8988T (cell line): ENCODE measurements at places on chromosomes 13 and 19.

DNA sequence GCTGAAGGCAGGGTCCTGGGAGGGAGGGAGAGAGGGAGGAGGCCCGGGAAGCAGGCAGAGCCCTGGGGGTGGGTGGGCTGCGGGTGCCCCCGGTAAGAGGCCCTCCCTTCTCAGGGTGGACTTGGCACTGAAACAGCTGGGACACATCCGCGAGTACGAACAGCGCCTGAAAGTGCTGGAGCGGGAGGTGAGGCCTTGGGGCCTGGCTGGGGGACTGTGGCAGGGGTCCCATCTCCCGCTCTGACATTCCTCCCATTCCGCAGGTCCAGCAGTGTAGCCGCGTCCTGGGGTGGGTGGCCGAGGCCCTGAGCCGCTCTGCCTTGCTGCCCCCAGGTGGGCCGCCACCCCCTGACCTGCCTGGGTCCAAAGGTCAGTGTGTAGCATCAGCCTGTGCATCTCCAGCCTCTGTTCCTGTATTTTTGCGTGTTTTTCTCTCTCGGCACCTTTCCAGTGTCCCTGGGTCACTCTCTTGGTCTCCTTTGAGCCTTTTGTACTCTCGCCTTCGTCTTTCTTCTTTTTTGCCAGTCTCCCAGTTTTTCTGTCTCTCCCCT lies 53.4 kb downstream of the TRPM4 start:
- DNase-seq = no peak

GRCh38 chr13:48403151-48403631 lies 9.7 kb downstream of the LPAR6 start:
- DNase-seq = no peak

GRCh38 chr19:7268705-7269098 lies 25.5 kb downstream of the INSR start:
- DNase-seq = no peak

GRCh38 chr13:33169273-33169980 lies 116.1 kb downstream of the STARD13 start:
- no peak for DNase-seq

- no peak for DNase-seq
Measured at GRCh38 chr13:52127378-52127777, 1.5 kb downstream of the NEK5 start.

- DNase-seq = no peak
Measured at GRCh38 chr19:4042731-4043082, 24.0 kb downstream of the ZBTB7A start.

DNA sequence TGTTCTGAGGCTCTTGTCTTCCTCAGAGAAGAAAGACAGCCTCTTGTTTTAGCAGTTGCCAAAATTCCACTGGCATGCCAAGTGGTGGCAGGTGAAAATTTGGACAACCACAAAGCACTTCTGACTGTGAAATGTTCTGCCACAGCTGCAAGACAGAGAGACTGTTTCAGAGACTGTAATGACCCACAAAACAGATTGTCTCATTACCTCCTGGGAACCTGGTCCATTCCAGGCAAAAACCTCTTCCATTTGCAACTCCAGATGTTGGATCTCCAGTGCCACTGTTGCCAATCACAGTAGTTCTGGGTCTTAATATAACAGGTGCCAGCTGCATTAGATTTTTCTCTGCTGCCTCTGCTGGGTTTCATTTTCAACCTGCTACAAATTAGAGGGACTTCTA lies 911.5 kb downstream of the UQCRFS1 start:
- DNase-seq = no peak

GRCh38 chr19:1516395-1516753 lies 3.6 kb upstream of the ADAMTSL5 start:
- DNase-seq = no peak

DNA sequence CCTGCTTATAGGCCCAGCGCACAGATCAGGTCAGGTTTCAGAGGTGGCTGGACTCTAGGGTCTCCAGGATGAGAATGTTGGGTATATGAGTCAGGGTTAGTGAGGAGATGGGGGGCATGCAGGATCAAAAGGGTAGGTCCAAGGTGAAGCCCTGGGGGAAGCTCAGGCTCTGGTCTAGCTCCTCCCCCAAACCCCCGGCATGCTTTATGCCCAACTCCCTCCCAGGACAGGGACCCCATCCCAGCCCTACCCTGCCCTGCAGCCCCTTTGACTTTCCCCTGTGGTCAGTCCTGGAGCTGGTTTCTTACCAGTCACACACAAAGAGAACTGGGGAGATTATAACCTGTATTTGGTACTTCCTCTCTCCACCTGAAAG lies 9.8 kb upstream of the CEACAM18 start:
- no peak for DNase-seq

DNA sequence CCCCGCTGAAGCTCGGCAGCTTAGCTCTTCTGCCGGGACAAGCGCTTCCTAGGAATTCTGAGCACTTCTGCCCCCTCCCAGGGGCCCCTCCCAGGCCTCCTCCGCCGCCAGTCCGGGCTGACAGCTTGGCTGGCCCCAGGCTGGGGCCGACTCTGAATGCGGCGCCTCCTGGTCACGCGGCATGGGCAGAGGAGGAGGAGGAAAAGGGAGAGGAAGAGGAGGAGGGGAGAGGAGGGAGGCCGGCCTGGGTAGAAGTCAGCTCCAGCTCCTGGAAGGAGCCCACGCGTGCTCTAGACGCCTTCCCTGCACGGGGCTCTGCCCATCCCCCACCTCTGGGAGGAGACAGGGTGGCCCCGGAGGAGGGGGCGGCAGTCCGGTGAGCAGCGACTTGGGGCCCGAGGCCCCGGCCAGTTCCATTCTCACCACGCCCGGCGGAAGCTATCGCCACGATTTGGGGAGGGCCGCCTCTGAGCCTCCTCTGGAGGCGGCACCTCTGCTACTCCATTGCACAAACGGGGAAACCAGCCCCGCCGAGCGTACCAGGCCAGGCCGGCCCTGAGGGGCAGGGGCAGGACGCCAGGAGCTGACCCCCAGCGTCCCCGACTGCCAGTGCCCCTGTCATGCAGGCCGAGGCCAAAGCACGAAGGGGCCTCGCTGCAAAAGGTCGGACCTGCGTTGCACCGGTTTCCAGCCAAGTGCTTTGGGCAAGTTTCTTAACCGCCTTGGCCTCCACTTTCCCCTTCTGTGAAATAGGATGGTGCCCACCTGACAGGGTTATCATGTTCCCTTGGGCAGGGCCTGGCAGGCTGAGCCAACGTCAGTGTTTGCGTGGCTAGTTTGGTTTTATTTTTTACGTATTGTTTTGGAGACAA lies 31.6 kb downstream of the CCNE1 start:
- no peak for DNase-seq

DNA sequence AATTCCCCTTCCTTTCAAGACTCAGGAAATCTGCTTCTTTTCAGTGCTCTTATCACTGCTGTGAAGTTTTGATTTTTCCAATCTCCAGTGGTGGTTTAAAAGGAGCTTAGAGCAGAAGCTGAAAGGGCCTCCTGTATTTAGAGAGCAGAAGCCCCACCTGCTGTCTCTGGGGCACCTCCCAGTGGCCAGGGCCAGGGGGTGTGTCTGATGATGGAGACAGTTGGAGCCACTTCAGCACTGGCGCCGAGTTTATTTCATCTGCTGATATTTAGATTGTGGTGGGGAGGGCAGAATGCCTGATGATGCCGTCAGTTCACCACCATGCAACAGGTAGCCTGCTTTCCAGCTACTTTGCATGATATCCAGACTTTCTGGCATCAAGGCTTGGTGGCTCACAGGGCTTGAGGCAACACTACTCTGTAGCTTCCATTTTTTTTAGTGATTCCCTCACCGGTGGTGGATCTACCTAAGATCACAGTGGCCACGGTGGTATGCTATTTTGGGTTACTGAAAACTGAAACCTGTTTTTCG lies 371.9 kb downstream of the KCNRG start:
- DNase-seq = no peak

DNA sequence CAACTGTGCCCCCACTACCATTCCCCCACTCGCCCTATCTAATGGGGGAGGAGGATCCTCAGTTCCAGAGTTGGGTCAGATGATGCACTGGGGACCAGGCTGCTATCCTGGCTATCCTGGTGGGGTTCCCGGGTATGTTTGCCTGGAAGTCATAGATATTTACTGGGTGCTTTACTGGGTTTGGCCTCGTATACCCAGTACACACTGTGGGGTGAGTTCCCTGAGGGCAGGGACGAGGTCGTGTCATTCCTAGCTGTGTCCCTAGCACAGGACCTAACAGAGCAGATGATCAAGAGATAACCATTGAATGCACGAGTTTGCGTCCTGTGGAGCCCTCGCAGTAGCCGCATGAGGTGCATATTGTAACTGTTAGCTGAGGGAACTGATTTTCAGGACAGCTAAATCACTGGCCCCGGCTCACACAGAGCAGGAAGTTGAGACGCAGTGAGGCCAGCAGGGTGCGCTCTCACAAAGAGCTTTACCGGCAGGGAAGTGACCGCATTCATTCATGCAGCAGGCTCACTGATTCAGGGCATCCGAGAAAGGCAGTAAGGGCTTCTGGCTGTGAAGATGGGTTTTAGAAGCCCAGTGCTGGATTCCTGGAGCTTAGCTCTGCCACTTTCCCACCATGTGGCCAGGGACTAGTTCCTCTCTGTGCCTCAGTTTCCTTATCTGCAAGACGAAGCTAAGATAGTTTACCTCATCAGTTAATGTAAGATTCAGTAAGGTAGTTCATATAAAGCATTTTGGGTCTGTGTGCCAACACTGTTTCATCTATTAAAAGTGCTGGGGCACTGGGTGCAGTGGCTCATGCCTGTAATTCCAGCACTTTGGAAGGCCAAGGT lies 6.0 kb downstream of the RUVBL2 start:
- DNase-seq = no peak

GRCh38 chr19:57978586-57979289 lies 4.4 kb upstream of the C19orf18 start:
- no peak for DNase-seq

DNA sequence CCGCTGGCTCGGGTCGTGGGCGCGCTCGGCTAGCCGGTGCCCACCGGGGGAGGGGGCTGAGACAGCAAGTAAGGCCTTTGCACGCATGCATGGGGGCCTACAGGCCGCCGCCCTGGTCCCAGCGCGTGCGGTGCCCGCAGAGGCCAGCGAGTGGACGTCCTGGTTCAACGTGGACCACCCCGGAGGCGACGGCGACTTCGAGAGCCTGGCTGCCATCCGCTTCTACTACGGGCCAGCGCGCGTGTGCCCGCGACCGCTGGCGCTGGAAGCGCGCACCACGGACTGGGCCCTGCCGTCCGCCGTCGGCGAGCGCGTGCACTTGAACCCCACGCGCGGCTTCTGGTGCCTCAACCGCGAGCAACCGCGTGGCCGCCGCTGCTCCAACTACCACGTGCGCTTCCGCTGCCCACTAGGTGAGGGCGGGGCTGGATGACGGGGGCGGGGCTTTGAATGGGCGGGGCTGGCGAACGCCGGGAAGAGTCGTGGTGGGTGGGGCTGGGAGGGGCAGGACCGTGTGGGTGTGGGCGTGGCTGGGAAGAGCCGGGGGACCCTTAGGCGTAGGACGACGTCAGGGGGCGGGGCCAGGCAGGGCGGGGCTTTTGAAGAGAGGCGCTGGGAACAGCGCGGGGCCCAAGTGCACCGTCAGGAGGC lies 2.1 kb downstream of the CILP2 start:
- DNase-seq = no peak

DNA sequence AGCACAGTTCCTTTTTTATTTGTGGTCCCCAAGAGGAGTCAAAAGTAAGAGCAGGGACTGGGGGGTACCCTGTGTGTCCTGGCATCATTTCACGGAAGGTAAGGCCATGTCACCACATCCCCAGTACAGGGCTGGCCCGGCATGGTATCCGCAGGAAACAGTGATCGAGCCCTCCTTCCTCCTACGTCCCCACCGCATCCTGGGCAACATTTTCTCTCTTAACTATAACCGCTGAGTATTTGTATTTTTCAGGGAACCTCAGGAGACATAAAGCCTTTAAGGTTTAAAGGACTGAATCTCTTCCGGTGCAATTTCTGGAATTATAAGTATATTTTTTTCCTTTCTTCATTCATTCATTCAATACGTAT lies 13.6 kb upstream of the LATS2 start:
- DNase-seq = no peak

DNA sequence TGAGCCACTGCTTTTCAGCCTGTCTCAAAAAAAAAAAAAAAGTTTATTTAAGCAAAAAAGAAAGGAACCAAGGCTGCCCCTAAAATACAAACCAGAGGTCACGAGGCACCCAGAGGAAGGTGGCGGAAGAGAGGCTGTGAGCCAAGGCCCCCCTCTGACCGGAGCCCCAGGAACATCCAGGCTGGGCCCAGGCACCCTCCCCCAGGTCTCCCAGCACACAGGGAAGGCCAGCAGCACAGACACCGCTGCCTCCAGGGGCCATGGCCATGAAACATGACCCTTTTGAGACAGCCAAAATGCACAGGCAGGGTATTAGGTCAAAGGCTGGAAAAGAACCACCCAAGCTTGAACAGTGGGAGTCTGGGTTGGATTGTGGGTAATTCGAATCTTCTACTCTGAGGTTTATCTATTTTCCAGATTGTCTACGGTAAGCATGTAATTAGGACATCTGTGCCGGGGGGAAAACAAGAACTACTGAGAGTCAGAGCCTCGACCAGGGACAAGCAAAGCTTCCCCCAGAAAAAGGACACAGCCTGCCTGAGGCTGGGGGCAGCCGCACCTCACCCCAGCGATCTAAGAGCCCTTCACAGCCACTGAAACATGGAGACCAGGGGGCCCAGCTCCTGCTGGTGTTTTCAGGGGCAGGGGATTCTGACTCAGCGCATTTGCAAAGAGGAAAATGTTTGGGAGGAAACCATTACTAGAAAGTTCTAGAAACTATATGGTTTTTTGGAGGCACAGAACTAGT lies 8.4 kb downstream of the PEX11G start:
- DNase-seq = no peak

- DNase-seq = no peak
Measured at GRCh38 chr19:48630296-48631063, 6.7 kb downstream of the DBP start.

- no peak for DNase-seq
Measured at GRCh38 chr13:56864451-56864850, 276.3 kb upstream of the PRR20A start.

DNA sequence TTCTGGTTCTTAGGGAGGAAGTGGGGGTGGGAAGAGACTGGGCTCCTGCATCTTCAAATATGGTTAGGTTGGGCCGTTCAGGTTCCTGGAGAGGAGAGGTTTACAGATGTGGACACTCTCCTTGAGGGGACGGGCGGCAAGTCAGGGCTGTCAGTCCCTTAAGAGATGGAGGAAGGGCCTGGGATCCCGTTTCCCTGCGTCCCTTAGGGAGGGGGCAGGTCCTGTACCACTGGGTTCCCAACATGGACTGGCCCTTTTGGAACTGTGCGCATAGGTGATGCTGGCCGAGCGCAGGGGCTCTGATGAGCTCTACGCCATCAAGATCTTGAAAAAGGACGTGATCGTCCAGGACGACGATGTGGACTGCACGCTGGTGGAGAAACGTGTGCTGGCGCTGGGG lies 10.9 kb upstream of the CACNG7 start:
- DNase-seq = no peak

DNA sequence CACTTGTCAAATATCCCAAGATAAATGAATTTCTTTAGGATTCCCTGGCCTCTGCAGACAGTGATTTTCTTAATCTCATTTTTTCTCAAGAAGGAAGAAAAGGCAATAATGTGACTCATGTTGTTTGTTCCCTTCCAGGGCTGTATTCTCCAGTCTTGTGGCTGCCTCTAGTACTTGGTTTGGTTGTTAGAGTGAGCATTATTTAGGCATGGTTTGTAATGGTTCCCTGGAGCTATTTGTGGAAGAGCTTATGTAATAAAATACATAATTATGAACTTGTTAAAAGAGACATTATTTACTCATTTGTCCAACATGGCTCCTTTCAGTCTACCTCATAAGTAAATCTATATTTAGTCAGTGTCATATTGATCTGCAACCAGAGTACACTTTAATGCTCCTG lies 270.4 kb downstream of the DCT start:
- no peak for DNase-seq
